T47D (cell line): ENCODE measurements at places on chromosomes 3 and 15.

GRCh38 chr15:71230303-71230702, 115.0 kb downstream of the THSD4 start:
- DNase-seq = no peak

DNA sequence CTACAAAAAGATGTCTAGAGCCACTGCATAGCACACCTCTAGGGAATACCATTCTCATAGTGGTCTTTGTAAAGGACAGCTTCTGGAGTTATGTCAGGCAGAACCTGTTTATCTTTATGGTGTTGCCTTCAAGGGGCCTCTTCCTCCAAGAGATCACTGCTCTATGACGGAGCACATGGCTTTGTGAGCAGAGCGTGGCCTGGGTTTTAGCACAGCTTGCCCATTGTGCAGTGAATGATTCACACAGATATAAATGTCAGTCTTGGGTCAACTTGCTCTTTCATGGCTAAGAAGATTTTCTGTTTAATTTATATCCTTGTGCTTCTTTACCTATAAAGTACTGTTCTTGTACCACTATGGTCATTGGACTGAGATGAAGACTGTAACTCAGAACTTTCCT, 41.5 kb upstream of the RBMS3 start:
- no peak for DNase-seq

DNA sequence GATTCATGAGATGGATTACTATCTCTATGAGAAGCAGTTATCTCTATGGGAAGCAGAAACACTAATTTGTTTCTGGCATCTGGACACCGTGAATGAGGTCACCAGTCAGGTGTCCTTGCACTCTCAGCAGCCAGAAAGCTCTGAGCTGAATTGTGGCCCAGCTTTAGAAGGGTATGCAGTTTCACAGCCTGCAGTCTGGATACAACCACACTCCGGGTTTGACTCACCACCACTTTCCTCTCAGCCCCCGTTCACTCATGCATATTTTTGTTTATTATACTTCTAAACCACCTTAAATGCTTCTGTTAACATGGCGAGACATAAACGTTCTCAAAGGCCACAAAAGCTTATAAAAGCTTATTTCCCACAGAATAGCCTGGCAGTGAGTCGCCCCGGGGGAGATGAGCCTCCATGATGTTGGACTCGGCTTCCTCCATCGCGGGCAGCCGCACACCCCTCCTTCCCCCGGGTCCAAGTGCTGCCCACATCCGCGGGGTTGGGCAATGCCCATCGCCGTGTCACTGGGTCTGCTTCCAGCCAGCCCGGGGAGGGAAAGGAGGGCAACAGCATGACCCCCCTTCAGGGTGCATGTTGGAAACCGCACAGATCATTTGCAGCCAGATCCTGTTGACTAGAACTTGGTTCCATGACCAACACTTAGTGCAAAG, 16.8 kb upstream of the SLC41A3 start:
- no peak for DNase-seq

DNA sequence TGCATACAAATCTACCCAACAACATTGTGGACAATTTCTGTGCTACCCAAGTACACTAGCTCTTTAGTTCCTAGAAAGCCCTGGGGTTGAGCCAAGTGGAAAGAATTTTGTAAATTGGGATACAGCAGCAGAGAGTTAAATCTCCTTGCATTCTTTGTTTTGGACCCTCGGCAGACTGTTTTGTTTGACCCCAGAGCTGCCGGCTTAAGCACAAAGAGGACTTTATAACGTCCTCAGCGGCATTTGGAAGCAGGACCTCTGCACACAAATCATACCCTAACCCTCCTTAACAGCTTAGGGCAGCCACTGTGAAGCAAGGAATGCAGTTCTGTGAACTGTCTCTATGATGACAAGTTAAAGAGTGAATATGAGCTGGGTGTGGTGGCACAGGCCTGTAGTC, 415.3 kb downstream of the CNTN4 start:
- no peak for DNase-seq

- DNase-seq = no peak
Measured at GRCh38 chr3:185843126-185843525, 18.3 kb upstream of the IGF2BP2 start.

- DNase-seq = peak; percentile 9
Measured at GRCh38 chr3:69932501-69932900, 67.0 kb upstream of the SAMMSON start.

DNA sequence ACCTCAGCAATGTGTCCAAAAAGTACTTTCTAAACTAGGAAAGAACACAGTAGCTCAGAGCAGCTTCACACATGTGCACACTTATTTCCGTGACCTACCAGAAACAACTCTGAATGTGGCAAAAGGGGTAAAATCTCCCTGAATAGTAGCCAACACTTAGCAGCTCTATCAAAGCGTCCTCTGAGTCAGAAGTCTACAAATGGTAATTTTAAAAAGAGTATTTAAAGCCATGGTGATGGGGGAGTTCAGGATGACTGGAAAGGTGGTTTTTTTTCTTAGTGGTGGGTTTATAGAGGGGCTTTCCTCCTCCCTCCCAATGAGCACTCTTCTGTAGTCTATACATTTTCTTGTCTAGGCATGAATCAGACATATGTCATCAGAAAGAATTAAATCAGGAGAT, 223.8 kb upstream of the PRICKLE2 start:
- DNase-seq = no peak

DNA sequence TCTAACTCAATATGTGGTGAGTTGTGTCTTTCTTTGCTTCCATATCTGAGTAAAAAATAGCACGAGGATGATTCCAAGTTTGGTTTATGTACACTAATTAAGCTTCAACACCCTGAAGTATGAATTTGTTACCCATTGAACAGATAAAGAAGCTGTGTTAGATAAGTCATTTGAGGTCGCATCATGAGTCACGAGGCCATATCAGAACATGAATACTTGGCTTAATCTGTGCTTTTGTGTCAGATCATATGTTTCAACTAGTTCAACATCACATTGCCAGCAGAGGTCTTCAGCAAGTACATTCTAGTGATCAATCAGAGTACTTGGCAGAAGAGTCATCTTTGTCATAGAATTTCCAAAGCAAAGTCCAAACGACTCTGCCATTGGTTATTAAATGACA, 26.3 kb upstream of the MITF start:
- DNase-seq = no peak

- DNase-seq = peak; percentile 28
Measured at GRCh38 chr3:109275702-109276293, 40.5 kb downstream of the DPPA2 start.

- no peak for DNase-seq
Measured at GRCh38 chr3:146159037-146159436, 1.9 kb downstream of the PLOD2 start.
